ENCODE measurements at places on chromosomes 7 and 10.

- DNase-seq: no peak
These were observed 3.1 kb downstream of the PTEN start for GRCh38 chr10:87866412-87866974.

DNA sequence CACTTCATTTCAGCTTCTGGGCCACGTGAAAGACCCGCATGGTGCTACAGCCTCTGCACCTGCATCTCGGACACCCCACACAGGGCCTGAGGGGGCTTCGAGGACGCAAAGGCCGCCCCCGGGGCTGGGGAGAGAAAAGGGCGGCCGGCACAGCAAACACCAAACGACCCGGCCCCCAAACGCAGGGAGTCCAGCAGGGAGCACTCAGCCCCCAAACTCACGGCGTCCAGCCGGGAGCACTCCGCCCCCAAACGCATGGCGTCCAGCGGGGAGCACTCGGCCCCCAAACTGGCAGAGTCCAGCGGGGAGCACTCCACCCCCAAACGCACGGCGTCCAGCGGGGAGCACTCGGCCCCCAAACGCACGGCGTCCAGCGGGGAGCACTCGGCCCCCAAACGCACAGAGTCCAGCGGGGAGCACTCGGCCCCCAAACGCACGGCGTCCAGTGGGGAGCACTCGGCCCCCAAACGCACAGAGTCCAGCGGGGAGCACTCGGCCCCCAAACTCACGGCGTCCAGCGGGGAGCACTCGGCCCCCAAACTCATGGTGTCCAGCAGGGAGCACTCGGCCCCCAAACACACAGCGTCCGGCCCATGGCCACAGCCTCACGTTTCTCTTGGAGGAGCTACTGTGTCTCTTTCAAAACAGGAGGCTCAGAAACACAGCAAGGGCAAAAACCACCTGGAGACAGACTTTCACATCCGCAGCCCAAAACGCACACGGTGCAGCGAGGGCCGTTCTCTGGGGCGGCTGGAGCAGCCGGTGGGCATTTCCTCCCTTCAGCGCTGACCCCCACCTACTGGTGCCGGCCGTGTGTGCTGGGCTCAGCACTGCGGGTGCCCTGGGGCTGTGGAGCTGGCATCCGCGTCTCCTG lies 27.0 kb upstream of the UTF1 start:
- DNase-seq: no peak

GRCh38 chr10:20898866-20899535 lies 1.9 kb upstream of the NEBL start:
- DNase-seq: no peak

DNA sequence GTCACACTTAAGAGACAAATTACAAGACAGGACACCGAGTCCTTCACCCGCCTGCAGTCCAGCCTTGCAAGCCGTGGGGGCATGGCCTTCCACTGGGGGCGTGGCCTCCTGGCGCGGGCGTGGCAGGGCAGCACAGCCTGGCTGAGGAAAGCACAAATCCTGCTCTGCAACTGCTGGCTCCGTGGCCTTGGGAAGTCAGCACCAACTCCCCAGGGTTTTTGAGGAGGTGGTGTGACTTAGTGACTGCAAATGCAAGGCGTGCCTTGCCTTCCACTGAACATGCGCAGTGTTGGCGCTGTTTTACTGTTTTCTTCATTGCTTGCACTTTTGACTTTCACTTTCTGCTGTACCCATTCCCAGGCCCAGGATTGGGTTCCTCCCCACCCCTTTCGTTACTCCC lies 12.9 kb upstream of the BMS1 start:
- DNase-seq: no peak

All from stimulated activated CD4-positive, alpha-beta T cell treated with anti-CD3 and anti-CD28 coated beads, Interleukin-2, amount 100 ng/mL, for 24 hours (primary cell).